ENCODE measurements at places on chromosomes 6 and 20. TPM values are rescaled to one million over a fixed set of nuclear protein-coding genes. Genes with fewer than 3 reads are reported as not detected.

- H3K27me3 ChIP-seq = no peaks in the 10 kb centered on the region
- peaks cover 28% of the 10 kb centered on the region for H3K4me1 ChIP-seq
- no peaks in the 10 kb centered on the region for H3K36me3 ChIP-seq
- peak overlapping the region; percentile 59 for H3K27ac ChIP-seq
- DNase-seq = peak; percentile 74
These were observed 104.2 kb upstream of the PDE10A start for GRCh38 chr6:165767228-165767627.

TMEM200A gene
- total RNA-seq = not detected

- no peaks in the 10 kb centered on the region for H3K27me3 ChIP-seq
- H3K27ac ChIP-seq = no peak overlapping the region
- H3K4me1 ChIP-seq = no peaks in the 10 kb centered on the region
- no peak overlapping the region for H3K4me3 ChIP-seq
These were observed 198.0 kb upstream of the RAB32 start for GRCh38 chr6:146345598-146345997.

DNA sequence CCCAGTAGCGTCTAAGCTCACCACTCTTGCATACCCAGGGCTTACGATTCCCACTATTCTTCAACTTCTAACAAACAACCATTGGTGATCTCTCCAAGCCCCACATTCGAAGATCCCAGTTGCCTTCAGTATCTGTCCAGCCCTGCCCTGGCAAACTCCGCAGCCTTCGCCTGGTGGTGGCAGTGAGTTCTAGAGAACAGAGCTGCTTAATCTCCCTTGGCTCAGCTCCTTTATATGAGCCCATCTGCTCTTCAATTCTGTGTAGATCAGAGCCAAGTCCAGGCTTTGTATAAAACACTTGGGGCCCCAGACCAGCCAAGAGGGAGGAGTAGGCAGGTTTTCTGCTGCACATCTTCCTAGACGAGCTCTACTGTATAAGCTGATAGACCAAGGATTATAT, 193.3 kb downstream of the PHACTR1 start:
- no peak overlapping the region for H3K27ac ChIP-seq
- H3K4me3 ChIP-seq = no peak overlapping the region
- H3K27me3 ChIP-seq = peaks cover 56% of the 10 kb centered on the region

- peaks cover 8% of the 10 kb centered on the region for H3K36me3 ChIP-seq
- H3K4me3 ChIP-seq = no peak overlapping the region
- no peaks in the 10 kb centered on the region for H3K27me3 ChIP-seq
These were observed 47.6 kb upstream of the ADGRF4 start for GRCh38 chr6:47650553-47651432.

DNA sequence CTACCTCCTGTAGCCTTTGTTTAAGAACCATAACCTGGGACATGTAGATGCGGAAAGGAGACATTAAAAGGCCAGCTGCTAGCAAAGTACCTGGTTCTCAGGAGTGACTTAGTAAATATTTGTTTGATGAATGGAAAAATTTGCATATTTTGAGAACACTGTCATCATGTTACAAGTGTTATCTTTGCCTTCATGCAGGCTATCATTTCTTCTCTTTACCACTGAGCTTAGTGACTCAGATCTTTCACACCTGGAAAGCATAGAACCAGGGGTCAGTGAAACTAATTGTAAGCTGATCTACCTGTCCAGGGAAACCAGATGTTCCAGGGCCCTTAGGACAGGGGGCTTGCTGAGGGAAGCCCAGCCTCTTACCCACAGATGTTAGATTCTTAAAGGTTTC, 5.4 kb downstream of the ZFP57 start:
- H3K27me3 ChIP-seq = no peaks in the 10 kb centered on the region
- no peak for DNase-seq
- peaks cover 24% of the 10 kb centered on the region for H3K4me1 ChIP-seq
- H3K27ac ChIP-seq = peak overlapping the region; percentile 97

MPC1 gene
- 31.8 TPM for total RNA-seq

GRCh38 chr6:6643398-6643797, 54.9 kb downstream of the LY86 start:
- no peak overlapping the region for H3K27ac ChIP-seq
- no peak for DNase-seq
- H3K4me1 ChIP-seq = no peaks in the 10 kb centered on the region
- no peaks in the 10 kb centered on the region for H3K27me3 ChIP-seq

- peaks cover 8% of the 10 kb centered on the region for H3K4me1 ChIP-seq
- no peak overlapping the region for H3K27ac ChIP-seq
- H3K36me3 ChIP-seq = peaks cover 8% of the 10 kb centered on the region
- H3K4me3 ChIP-seq = no peak overlapping the region
These were observed 8.9 kb downstream of the RWDD2A start for GRCh38 chr6:83202031-83202430.

OXT gene
- total RNA-seq = not detected

EPB41L1 gene
- 6.7 TPM for total RNA-seq

DNA sequence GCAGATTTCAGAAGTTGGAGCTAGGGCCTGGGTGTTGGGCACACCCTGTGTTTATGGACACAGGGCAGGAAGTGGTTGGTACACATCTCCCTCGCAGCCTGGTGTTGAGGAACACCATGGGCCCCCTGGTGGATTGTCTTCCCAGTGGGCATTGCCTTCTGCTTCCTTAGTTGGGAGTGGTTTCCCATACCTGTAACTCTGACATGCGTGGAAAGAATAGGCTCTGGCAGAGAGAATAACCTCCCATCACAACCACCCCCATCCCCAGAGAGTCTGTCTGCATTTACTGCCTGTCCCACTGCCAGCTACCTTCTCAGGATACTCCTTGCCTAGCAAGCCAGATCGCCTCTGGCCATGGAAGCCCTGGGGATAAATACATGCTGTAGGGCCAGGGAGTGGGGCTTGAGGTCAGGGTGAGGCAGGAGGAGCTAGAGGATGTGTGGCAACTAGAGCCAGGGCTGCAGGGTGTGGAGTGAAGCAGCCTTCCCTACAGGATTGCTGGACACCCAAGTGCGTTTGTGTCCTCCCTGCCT, 14.7 kb downstream of the LRRC73 start:
- peaks cover 53% of the 10 kb centered on the region for H3K4me1 ChIP-seq
- no peaks in the 10 kb centered on the region for H3K27me3 ChIP-seq
- DNase-seq = peak; percentile 76
- H3K36me3 ChIP-seq = peaks cover 47% of the 10 kb centered on the region
- H3K4me3 ChIP-seq = peak overlapping the region; percentile 43
- peak overlapping the region; percentile 88 for H3K27ac ChIP-seq

BMP2 gene
- 6.7 TPM for total RNA-seq

CST4 gene
- not detected for total RNA-seq

DNA sequence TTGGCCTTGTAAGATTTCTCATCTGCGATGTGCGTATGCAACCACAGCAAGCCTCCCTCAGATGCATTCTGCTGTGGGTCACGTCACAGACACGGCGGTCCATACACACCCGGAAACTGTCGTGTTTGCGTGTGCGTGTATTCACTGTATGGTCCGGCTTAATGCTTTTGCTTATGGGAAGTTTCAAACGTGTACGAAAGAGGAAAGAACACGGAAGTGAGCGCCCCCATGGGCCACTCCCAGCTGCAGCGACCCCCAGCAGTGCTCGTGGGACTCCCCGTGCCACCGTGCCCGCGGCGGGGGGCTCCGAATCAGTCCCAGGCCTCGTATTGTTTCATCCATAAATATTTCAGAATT, 10.2 kb downstream of the DLL1 start:
- peaks cover 6% of the 10 kb centered on the region for H3K4me1 ChIP-seq
- H3K4me3 ChIP-seq = no peak overlapping the region
- no peaks in the 10 kb centered on the region for H3K27me3 ChIP-seq
- no peak overlapping the region for H3K27ac ChIP-seq
- no peaks in the 10 kb centered on the region for H3K36me3 ChIP-seq

GRCh38 chr20:56195946-56196345, 52.6 kb upstream of the MC3R start:
- H3K4me1 ChIP-seq = peaks cover 4% of the 10 kb centered on the region
- no peaks in the 10 kb centered on the region for H3K27me3 ChIP-seq
- H3K36me3 ChIP-seq = no peaks in the 10 kb centered on the region
- DNase-seq = no peak
- H3K4me3 ChIP-seq = no peak overlapping the region
- H3K27ac ChIP-seq = no peak overlapping the region

OR2J3 gene
- total RNA-seq = not detected

GRCh38 chr6:130945401-130945919, 117.6 kb downstream of the EPB41L2 start:
- DNase-seq = no peak
- no peak overlapping the region for H3K27ac ChIP-seq
- no peaks in the 10 kb centered on the region for H3K36me3 ChIP-seq
- no peaks in the 10 kb centered on the region for H3K27me3 ChIP-seq
- no peak overlapping the region for H3K4me3 ChIP-seq
